Subcutaneous adipose tissue (tissue), 4 donors: ENCODE measurements at places on chromosomes 6 and 20. TPM values are rescaled to one million over a fixed set of nuclear protein-coding genes. Genes with fewer than 3 reads are reported as not detected.

Gene WFDC5
- not detected for total RNA-seq

Gene HLA-DOA
- 10.9 TPM for total RNA-seq

Gene SOX18
- 1.2 TPM for total RNA-seq

Gene MTHFD1L
- 7.8 TPM for total RNA-seq

Gene PI3
- not detected for total RNA-seq

Gene NR2E1
- not detected for total RNA-seq

Gene PNLDC1
- total RNA-seq: not detected

Gene DOK5
- 2.4 TPM for total RNA-seq

Gene WFDC12
- total RNA-seq: not detected

Gene ULBP2
- total RNA-seq: 0.75 TPM

Gene PCED1A
- 24.0 TPM for total RNA-seq

Gene NMBR
- total RNA-seq: not detected

Gene PKHD1
- 0.51 TPM for total RNA-seq

Gene NOX3
- total RNA-seq: not detected

Gene OR2J1
- total RNA-seq: not detected

Gene SPTLC3
- 10.9 TPM for total RNA-seq
